ENCODE measurements at places on chromosomes 4 and X.

GRCh38 chrX:126799059-126799458 is 20.5 kb upstream of the PRR32 start:
- DNase-seq = no peak

DNA sequence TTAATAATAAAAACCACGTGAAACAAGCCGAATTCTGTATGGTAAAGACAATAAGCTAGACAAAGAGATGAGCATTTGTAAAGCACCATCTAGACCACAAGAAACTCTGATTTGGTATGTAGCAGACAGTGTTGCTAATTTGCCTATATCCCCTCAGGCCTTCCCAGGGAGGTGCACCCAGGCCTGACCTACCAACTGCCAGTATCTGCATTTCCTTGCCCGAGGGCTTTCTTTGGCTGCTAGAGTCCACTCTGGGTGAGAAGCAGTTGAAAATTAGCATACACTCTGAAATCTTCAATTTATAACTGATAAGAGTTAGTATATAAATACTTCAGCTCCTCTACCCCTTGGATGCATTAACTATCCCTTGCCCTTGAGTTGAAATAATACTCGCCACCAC is 37.4 kb upstream of the IL1RAPL1 start:
- no peak for DNase-seq

- DNase-seq = no peak
Measured at GRCh38 chr4:111773858-111774257, 371.4 kb upstream of the FAM241A start.

DNA sequence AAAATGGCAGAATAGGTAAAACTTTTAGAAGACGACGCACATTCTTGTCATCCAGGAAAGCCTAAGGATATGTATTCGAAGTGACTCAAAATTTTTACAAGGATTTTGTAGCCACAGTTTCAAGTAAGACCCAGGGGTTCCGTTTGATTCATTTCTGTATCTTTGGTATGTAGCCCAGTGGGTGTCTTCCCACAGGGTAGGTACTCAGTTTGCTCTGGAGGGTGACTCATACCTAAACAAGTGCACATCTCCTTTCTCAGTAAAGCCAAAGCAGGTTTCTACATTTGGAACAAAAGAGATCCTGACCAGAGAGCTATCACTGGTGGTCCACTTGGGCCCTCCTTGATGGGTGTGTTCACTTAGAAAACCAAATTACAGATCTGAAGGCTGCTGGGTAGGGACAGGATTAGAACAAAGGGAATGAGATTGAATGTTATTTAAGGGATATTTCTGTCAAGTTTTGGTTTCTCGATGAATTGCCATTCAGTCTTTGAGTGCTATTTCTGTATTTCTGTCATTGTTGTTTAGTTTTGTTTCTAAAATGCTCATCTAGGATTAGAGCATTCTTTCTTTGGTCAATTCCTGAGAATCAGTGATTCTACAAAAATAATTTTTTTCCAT is 56.1 kb downstream of the PLS3 start:
- DNase-seq = peak; percentile 17

- no peak for DNase-seq
Measured at GRCh38 chr4:14264437-14264836, 636.9 kb upstream of the BOD1L1 start.

DNA sequence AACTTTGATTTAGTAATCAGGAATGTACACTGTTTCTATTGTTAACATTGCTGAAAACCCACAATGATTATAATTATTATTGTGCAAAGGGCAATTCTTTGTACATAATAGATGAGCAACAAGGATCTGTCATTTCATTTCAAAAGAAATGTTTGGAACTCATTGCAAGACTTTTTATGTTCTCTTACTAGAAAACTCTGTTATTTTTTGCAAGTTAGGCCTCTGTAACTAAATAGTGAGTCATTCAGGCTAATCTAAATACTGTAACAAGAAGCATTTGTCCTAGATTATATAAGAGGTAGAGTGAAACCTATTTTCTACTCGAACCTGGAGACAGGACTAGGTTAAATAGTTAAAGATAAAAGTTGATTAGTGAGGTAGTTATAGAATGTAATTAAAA is 93.2 kb upstream of the FAM47B start:
- DNase-seq = no peak

- DNase-seq = no peak
Measured at GRCh38 chrX:136794080-136794479, 13.3 kb upstream of the ARHGEF6 start.

DNA sequence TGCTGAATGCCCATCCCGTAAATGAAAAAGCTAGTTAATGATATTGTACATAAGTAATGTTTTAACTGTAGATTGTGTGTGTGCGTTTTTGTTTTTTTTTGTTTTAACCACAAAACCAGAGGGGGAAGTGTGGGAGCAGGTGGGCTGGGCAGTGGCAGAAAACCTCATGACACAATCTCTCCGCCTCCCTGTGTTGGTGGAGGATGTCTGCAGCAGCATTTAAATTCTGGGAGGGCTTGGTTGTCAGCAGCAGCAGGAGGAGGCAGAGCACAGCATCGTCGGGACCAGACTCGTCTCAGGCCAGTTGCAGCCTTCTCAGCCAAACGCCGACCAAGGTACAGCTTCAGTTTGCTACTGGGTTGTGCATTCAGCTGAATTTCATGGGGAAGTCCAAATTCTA is at the start of gene SPP1:
Gene SPP1, plus strand, starts transcription at position 249 of the 400 bp plus-strand sequence. CDS start 1,182 bp downstream, outside the sequence.
- DNase-seq = no peak

- no peak for DNase-seq
Measured at GRCh38 chrX:45172890-45173289, 27.8 kb downstream of the DIPK2B start.

- no peak for DNase-seq
Measured at GRCh38 chr4:126440297-126440696, 1125.5 kb downstream of the FAT4 start.

DNA sequence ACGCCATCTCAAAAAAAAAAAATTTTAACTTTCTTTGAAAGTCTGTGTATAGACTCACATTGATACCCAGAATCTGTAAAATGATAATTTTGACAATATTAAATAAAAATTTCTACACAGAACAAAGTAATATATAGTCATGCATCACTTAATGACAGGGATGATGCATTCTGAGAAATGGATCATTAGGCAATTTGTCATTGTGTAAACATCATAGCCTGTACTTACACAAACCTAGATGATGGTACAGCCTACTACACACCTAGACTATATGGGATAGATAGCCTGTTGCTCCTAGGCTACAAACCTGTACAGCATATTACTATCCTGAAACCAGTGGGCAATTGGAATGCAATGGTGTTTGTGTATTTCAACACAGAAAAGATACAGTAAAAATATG is 107.7 kb downstream of the BLTP1 start:
- DNase-seq = no peak
